ENCODE measurements at places on chromosomes 3 and 15.
A peak's percentile ranks its signal among the peaks of the same experiment; 100 is the strongest.

DNA sequence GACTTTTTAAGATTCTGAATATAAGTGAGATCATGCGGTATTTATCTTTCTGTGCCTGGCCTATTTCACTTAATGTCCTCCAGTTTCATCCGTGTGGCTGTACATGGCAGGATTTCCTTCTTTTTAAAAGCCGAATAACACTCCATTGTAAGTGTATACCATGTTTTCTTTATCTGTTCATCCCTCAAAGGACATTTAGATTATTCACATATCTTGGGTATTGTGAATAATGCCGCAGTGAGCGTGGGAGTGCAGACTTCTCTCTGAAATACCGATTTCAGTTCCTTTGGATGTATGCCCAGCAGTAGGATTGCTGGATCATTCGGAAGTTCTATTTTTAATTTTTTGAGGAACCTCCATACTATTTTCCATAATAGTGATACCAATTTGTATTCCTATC is 136.1 kb downstream of the APBA2 start:
- no peak for DNase-seq

DNA sequence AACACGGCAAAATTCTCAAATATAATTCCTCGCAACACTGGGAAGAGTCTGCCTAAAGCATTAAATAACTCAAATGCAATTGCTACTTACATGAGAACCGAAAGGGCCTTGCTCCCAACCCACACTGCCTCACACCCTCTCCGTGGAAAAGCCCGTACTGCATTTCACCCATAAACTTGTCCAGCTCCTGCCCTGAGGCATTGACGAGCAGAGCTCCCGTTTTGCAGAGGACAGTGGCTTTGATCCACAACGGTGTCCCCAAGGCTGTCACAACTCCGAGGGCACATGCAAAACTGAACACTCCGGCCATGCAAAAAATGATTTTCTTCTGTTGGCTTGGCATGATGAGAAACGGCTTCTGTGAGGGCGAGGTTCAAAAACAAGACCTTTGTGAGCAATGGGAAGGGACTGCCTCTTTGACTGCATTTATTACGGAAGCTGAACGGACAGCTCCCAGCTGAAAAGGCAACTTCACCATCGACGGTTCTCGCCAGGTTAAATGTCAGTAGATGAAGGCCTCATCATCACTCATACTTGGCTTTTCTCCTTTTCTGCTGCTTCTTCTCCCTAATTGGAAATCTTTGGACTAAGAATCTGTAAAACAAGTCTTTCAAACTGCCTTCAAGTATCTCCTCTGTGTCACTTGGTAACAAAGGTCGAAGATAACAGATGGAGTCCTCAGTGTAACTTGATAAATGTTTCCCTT is at the start of gene CLRN1:
CLRN1 (minus strand) TSS at position 362 of the 706 bp plus-strand sequence; CDS start at position 343, 19 bp downstream.
- no peak for DNase-seq

DNA sequence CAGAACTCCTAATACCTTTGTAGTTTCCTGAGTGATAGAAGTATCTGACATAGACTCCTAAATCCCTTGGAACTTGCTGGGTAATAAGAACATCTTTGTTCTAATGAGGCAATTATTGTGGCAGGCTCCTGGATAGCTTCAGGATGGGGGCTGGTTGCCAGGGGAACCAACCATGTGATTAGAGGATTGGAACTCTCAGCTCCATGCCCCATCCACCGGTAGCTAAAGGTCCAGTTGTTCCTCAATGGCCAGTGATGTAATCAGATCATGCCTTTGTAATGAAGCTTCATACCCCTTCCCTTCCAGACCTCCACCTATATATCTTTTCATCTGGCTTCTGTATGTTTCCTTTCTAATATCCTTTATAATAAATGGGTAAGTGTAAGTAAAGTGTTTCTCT is 221.2 kb upstream of the ALCAM start:
- DNase-seq = no peak

GRCh38 chr15:38670128-38671005 is 105.8 kb upstream of the RASGRP1 start:
- no peak for DNase-seq

- DNase-seq = peak; percentile 8
Measured at GRCh38 chr15:70356919-70357318, 259.2 kb upstream of the TLE3 start.

- DNase-seq = no peak
Measured at GRCh38 chr3:25552251-25552650, 112.5 kb downstream of the TOP2B start.

DNA sequence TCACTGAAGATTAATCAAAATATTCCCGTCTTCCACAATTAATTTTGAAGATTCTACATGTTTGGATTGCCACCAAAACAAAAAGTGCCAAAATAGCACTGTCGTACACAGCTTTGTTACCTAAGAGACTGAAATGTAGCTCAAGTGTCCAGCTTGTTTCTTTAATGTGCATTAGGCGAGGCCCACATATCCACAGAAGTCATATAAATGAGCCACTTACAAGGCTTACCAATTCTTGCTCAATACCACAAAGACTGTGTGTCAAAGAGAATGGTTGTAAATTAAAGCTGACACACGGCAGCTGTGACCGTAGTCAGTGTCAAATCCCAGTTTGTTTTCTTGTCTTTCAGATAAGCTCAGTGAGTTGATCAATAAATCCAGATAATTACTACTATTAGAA is 639.4 kb upstream of the TBL1XR1 start:
- no peak for DNase-seq

DNA sequence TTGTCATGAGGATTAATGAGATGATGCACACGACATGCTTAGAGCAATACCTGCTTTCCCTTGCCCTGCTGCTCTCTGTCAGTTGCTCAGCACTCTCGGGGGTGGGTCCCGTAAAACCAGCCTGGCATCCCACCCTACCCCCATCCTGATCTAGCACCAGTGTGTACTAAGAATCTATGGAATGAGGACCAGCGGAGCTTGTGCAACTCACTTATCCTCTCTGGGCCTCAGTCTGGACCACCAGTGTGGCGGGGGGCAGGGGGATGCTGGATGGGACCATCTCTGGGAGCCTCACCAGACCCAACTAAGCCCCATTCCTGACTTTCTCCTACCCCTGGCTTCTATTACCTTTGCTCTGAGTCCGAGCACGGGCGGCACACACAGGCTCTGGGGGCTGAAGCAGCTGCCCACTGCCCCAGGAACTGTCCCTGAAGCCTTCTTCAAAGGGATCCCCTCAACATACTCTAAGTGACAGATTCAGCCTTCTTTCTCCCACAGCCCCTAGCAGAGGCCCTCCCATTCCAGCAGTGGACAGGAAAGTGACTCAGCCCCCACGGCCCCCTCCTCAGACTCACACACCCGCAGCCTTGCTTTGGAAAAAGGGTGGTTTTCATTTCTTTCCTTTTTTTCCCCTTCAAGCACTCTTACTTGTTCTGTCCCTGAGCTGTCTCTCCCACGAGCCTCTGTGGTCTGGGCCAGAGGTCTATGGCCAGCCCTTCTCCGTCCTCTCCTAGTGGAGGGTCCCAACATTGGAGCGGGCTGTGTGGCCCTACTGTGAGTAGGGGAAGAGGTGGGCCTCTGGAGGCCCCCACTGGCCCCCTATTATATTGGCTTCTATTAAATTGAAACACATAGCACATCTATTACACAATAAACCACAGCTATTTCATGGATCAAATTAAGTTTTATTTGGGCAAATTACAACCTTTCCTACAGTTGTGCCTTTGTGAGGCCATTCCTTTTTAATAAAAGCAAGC is 100.3 kb downstream of the SMAD6 start:
- DNase-seq = no peak

DNA sequence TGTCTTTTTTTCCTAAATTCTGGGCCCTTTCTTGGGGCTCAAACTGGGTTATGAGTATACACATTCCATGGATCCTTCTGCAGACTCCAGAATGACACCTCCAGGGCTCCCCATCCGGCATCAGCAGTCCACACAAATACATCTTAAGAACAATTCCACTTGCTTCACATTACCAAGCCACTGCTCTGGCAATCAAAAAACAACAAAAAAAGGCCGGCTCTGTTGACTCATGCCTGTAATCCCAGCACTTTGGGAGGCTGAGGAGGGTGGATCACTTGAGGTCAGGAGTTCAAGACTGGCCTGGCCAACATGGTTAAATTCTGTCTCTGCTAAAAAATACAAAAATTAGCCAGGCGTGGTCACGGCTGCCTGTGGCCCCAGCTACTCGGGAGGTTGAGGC is 49.9 kb upstream of the LPP start:
- no peak for DNase-seq

- no peak for DNase-seq
Measured at GRCh38 chr3:154361099-154361498, 36.8 kb upstream of the DHX36 start.

- no peak for DNase-seq
Measured at GRCh38 chr3:69428657-69429255, 42.9 kb upstream of the FRMD4B start.

DNA sequence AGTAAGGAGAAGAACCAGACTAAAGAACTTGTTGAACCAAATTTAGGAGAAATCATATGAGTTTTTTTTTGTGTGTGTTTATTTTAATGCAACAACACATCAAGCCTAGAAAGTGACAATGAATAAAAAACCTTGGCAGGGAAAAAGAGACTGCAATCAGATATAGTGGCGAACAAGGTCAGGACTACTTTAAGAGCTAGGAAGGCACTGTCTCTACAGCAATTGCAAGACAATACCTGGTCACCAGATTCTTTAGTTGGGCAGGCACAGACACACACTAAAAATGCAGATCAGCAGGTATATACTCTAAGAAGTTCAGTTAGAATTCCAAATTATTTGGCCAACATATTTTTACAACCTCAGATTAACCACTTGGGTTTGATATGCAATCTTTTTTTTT is 30.8 kb upstream of the GMPPB start:
- DNase-seq = no peak

- DNase-seq = no peak
Measured at GRCh38 chr3:25169151-25169550, 258.9 kb upstream of the RARB start.

DNA sequence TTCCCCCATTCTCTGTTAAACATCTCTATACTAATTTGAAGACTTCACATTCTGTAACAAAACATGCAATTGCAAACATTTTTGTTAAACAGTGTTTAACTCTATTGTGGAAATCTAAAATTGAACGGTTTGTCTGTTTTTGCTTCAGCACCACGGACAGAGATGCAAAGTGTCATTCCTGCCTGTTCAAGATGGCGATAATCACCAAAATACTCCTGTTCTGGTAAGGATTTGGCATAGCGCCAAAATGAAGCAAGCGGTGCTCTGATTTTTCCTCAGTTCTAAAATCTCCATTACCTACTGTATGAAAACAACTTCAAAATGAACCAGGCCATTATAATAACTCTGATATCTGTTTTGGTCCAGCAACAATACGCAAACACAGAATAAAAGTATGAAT is 129.7 kb upstream of the TUSC7 start:
- DNase-seq = no peak

GRCh38 chr3:53040351-53040820 is 5.5 kb downstream of the SFMBT1 start:
- DNase-seq = no peak

GRCh38 chr3:135503760-135504686 is 461.5 kb upstream of the PPP2R3A start:
- DNase-seq = peak; percentile 61

- no peak for DNase-seq
Measured at GRCh38 chr15:85462029-85462428, 81.6 kb downstream of the AKAP13 start.

GRCh38 chr3:70065696-70066253 is 66.2 kb downstream of the SAMMSON start:
- DNase-seq = peak; percentile 37

- DNase-seq = no peak
Measured at GRCh38 chr3:56282341-56282740, 185.9 kb downstream of the ERC2 start.

- no peak for DNase-seq
Measured at GRCh38 chr3:123655400-123655799, 70.5 kb upstream of the HACD2 start.

DNA sequence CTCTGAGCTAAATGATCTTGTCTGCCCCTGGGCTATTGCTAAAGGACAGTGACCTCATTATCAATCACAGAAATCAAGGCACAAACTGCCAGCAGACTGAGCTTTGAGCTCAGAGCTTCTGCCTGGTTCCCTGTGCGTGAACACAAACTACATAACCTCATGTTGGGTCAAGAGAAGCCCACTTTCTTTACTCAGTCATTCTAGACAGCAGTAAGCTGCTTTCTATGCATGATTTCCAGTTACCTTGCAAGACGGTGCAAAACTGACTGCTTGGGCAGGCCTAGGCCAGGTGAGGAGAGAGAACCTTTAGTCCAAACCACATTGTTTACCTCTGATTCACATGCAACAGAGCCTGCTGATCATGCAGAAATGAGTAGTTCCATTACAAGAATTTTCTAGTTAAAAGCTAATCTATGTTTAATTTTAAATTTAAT is 75.1 kb downstream of the ARRDC4 start:
- no peak for DNase-seq

- no peak for DNase-seq
Measured at GRCh38 chr3:9879830-9880549, at the start of gene CIDEC. TSS of gene CIDEC (minus strand) at chr3:9880253. CDS start at chr3:9878486, 1,767 bp downstream.

- DNase-seq = no peak
Measured at GRCh38 chr3:72223116-72223515, 438.2 kb upstream of the PROK2 start.

DNA sequence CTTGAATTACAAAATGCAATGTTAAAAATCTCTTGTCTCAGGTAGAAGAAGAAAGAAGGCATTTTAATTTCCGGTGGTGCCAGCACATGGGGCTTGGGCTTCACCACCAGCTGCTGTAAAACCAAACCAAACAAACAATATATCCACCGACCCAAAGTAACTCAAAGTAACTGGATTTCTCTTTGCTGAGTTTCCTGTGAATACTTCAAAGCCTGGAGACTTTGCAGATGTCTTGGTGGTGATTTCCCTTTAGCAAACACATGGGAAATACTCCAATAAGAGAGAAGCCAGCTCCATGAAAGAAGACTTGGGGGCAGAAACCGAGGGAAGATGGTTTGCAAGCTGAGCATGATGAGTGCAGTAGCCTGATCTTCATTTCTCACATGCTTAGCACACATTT is 62.6 kb downstream of the EIF4E3 start:
- no peak for DNase-seq

DNA sequence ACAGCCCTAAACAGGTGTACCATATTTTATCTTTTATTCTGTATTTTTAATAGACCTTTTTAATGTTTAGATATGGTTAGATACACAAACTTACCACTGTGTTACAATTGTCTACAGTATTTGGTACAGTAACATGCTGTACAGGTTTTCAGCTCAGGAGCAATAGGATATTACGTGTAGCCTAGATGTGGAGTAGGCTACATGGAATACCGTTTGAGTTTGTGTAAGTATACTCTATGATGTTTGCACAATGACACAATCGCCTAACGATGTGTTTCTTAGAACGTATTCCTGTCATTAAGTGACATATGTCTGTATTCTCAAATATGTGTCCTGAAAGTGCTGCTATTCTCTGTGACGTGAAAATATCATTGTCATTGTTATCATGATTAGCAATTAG is 62.6 kb downstream of the MFSD1 start:
- no peak for DNase-seq

All from D341Med (cell line).